ENCODE measurements at places on chromosomes 13 and 19.

DNA sequence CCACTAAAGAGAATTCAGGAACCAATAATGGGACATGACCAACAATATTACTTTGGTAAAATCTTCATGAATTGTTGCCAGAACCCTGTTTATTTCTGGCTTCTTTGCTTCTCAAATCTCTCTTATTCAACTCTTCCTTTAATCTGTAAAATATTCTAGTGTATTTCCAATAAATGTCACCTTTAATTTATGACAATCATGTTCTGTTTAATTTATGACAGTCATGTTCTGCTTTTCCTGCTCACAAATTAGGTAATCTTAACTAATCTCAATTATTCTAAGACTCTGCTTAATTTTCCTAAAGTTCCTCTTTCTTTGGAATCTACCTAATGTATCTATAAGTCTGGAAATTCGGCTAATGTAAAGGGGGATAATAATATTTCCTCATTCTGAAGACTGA is 847.6 kb upstream of the KLHL1 start:
- DNase-seq: no peak

DNA sequence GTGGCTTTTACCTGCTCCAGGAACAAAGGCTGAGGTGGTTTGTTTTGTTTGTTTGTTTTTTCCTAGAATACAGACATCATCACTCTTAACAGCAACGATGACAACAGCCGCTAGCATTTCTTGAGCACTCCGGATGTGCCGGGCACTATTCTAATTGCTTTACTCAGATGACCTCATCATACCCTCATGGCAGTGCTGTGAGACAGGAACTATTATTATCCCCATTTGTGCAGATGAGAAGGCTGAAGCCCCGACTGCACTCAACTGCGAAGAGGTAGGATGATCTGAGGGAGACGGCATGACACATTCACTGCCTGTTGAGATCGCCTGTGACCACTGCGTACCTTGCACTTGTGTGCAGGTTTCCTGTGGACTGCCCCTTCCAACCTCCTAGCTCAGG is 66.5 kb downstream of the CCDC70 start:
- no peak for DNase-seq

- DNase-seq: no peak
These were observed 1.7 kb upstream of the TGFBR3L start for GRCh38 chr19:7912697-7913564.

DNA sequence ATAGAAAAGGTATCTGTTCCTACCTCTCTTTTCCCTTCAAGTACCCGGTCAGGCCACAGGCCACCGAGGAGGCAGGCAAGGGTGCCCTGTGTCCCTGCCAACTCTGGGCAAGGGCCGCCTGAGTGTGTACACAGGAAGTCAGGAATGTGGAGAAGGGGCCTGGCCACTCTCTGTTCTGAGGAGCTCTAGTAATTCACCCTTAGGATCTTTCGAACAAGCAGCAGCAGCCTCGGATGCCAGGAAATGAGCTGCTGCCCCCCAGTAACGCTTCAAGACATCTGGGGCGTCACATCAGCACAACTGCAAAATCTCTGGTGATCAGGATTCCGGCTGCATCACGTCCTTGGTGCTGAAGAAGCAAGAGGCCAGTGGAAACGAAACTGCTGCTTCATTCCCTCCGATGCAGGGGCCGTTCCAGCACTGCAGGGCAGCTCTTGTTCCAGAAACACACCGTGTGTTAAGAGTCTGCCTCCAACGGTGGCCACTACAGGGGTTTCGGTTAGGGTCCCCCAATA is 2.0 kb downstream of the RAB20 start:
- DNase-seq: no peak

DNA sequence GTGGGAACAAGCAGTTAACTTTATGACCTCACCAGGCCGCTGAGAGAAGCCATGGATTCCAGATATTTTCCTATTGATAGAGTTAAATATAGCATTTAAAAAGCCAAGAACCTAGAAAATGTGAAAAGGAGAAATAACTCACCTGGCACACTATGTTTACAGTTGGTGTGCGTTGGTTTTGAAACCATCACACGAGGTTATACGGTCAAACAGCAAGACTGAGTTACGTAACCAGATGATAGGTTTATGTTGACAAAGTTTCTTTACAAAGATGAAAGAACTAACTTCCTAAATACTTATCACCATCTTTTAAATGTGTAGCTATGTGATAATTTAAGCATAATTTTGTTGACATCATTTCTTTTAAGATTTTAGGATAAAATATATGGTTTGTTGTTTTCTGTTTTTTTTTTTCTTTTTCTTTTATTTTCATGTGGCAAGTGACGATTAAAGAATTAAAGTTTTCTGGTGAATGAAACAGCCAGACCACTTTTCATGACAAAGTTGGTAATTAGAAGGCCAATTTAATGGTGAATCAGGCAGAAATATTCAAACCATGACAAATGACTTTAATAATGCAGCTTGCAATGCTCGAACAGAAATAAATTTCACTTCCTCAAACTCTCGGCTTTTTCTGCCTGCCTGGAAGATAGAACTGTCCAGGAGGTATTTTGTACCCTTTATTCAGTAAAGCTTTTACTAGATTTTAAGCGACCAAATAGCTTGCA is 339.1 kb upstream of the OBI1 start:
- no peak for DNase-seq

DNA sequence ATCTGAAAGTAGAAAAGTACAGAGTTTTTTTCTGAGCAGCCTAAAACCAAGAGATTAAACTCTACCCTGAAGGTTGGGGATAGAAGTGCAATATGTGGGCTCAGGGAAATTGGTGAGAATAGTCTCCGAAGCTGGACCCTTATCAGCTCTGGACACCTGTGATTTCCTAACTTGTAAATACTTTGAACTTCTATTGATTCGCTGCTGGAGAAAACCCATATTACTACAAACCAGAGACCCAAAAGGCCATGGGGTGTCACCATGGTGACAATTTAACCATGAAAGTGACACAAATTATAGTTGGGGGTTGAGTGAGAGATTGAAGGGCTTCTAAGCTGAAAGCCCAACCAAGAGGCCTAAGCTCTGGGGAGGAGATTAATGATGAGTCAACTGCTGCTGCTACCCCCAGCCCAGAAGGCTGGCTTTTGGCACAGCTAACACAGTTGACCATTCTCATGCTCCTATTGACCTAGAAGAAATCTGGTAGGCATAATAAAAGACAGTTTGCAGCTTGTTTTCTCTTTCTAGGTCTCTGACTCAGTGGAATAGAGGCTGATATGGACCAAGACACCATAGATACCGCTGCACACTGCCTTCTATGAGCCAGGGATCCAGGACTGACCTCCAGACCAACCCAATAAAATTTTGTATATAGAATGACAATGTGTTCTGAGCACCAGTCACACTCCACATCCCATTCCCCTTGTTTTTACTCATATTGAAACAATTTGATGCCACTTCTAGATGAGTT is 131.9 kb upstream of the FNDC3A start:
- no peak for DNase-seq

DNA sequence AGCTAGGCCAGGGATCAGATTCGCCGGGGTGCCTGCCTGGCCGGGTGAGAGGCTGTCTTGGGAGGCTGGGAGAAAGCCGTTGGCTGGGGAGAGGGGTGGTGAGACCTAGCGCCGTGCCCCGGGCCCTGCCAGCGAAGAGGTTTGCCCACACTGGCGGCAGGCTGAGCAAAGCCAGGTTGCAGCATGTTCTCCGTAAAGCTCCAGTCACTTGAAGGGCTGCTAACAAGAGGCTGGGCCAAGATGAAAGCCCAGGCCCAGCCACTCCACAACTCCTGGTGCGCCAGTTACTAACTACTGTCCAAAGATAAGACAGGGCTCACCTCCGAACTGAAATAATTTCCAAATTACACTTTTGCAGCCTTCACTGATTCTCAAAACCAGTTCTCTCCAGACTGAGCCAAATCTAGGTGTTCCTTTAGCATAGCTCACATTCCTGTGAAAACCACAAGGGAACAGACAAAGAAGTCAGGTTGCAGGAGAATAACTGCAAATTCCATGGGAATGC is 16.3 kb downstream of the ELAVL1 start:
- DNase-seq: no peak

DNA sequence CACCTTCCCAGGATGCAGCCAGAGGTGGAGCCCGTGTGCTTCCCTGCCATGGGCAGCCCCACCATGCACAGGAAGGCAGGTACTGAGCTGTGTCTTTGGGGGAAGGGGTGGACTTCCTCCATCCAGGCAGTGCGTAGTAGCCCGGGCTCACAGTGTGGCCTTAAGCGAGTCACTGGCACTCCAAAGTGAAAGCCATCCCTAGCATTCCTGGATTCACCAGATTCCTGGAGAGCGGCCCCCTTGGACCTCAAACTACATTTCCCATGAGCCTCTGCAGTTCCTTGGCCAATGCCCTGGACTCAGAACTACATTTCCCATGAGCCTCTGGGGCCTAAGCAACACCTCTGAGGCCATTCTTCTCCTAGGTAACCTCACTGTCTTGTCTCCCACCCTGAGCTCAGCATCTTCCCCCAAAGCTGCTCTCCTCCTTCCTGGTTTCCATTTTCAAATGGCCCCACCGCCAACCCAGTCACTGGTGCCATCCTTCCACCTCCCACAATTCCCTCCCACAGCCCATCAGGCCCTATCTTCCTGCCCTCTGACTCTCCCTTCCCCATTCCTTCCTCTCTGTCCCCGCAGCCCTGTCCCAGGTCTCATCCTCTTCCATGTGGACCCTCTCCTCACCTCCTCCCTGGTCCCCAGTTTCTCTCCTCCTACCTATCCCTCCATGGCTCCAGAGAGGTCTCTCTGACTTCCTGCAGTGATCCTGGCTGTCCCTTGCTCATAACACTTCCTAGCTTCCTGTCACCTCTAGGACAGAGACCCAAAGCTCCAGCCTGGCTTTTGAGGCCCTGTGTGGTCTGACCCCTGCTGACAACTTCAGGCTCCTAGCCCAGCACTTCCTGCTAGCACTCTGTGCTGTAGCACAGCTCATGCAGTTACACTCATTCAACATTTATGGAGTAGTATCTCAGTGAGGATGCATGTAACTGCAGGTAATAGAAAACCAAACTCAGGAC is at the start of gene C19orf81:
Gene C19orf81 (plus strand): TSS at position 13 of the 959 bp plus-strand sequence. CDS start 0 bp downstream, at position 13.
- DNase-seq: no peak

DNA sequence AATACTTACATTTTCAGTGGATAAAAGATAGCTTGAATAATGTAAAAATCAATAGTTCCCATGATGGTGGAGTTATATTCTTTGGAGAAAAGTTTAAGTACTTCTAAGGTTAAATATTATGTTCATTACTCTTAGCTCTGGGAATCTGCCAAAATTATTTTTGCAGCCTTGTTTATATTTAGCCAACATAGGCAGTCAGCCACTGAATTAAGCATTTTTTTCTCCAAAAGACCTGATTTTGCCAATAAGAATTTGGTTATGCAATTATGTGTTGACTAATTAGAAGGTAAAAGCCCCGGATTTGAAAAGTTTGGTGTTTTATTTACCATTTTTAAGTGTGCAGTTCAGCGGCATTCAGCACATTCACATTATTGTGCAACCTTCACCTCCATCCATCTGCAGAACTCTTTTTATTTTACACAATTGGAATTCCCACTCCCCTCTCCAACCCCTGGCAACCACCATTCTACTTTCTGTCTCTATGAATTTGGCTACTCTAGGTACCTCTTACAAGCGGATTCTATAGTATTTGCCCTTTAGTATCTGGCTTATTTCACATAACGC is 90.1 kb upstream of the C1QTNF9B start:
- DNase-seq: no peak

DNA sequence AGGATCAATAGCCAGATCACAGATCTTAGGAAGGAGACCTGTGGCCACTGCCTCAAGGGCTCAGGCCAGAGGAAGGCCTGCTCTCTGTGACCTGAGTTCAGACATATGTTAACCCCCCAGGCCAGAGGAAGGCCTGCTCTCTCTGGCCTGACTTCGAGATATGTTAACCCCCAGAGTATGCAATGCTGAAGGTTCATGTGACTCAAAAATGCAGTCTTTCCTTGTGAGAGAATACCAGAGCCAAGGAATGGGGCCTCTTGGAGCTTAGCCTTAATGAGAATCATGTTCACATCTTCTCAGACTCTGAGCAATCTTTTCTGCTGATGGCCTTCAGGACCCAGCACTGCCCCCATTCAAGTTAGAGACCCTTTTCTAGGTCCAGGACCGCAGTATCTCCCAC is 36.7 kb downstream of the MBNL2 start:
- no peak for DNase-seq

GRCh38 chr19:14683439-14683838 is 6.4 kb upstream of the ZNF333 start:
- no peak for DNase-seq

- no peak for DNase-seq
These were observed 8.5 kb upstream of the ABHD17A start for GRCh38 chr19:1893791-1894190.
